ENCODE measurements at places on chromosomes 4 and X.

- DNase-seq: no peak
Measured at GRCh38 chr4:105128208-105128607, 18.5 kb upstream of the TET2 start.

GRCh38 chr4:47719576-47719975 lies 118.3 kb downstream of the CORIN start:
- no peak for DNase-seq

GRCh38 chrX:133415276-133416105 lies at the start of gene GPC4:
Gene GPC4, minus strand, starts transcription at chrX:133415489. Its CDS starts 524 bp downstream, at chrX:133414965.
- DNase-seq: no peak

- no peak for DNase-seq
Measured at GRCh38 chrX:141176586-141177451, at the start of gene LDOC1. Gene LDOC1, minus strand, starts transcription at chrX:141177129. Its CDS starts 108 bp downstream, at chrX:141177021.

DNA sequence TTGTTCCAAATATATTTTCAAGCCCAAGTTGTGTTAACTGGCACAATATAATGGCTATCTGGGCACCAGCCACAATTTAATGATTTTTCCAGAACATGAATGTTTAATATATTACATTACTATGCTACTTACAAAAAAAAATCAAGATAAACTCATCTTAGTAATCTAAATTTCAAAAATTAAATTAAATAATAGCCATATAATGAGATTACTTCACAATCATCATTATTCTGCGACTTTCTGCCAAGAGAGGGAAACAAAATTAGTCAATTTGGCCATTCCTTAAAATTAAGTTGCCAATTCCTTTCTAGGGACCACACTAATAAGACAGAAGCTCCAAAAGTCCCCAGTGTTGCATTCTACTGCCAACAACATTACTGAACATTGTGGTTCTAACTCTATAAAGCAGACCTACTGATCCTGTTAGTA lies 7.5 kb downstream of the NEK1 start:
- no peak for DNase-seq

- no peak for DNase-seq
Measured at GRCh38 chr4:136706942-136707341, 825.4 kb downstream of the PCDH18 start.

GRCh38 chr4:40238008-40238699 lies 41.3 kb downstream of the RHOH start:
- no peak for DNase-seq

GRCh38 chrX:23736030-23736429 lies 7.0 kb downstream of the ACOT9 start:
- DNase-seq: no peak

DNA sequence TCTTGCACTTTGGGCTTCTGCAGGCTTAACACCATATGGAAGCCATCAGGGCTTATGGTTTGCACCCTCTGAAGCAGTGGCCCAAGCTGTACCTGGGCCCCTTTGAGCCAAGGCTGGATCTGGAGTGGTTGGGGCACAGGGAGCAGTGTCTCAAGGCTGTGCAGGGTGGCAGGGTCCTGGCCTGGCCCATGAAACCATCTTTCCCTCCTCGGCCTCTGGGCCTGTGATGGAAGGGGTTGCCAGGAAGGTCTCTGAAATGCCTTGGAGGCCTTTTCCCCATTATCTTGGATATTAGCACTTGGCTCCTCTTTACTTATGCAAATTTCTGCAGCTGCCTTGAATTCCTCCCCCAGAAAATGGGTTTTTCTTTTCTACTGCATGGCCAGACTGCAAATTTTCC lies 134.7 kb upstream of the USP9X start:
- no peak for DNase-seq

GRCh38 chr4:184328022-184328736 lies 110.5 kb upstream of the ENPP6 start:
- peak; percentile 83 for DNase-seq

DNA sequence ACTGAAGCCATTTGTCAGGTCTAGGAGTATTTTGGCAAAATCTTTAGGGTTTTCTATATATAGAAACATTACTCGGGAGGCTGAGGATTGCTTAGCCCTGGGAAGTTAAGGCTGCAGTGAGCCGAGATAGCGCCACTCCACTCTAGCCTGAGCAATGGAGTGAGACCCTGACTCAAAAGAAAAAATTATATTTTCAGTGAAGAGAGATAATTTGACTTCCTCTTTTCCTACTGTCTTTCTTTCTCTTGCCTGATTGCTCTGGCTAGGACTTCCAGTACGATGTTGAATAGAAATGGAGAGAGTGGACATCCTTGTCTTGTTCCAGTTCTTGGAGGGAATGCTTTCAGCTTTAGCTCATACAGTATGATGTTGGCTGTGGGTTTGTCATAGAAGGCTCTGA lies 44.4 kb downstream of the UCHL1 start:
- no peak for DNase-seq

GRCh38 chrX:136858007-136858756 lies 22.3 kb downstream of the RBMX start:
- DNase-seq: no peak

- no peak for DNase-seq
Measured at GRCh38 chr4:188534917-188535316, 395.7 kb downstream of the TRIML1 start.

DNA sequence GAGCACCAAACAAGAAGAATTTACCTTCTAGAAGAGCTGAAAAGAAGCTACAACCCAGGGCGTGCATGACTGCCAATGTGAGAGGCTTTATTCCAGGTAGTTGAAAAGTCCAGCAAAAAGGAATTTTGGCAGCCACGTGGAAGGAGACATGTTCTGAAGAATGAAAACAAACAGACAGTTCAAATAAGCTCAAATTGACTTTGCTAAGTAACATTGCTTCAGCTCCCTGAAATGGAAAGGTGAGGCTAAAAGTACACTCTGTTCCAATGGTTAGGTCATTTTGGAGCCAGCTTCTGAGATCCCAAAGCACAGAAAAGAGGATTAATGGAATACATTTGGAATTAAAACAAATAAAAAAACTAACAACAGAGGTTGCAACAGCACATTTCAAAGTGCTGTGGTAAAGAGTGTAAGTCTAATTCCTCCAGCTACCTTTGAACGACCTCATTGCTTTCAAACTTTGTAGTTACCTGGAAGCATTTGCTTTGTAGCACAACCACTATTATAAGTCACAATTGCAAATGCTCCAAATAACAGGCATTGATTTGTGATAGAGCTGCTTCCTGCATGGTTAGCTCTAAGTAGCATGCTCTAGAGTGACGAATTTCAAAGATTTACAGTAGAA lies 405.3 kb upstream of the EDA2R start:
- DNase-seq: no peak

DNA sequence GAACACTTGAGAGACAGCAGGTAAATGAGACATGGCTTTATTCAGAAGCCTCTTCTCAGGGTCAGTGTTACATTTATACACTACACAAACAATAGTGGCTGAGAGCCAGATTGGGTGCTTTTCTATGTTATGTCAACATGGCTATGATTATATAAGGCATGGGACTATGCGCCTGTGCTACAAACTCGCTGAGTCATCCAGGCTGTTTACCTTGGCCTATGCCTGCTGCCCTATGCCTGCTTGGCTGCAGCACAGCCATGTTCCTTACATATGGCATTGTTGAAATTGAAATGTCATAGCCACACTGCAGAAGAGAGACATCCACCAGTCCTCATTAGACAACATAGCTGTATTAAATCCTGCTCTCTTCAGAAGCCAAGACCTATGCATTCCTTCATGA lies 236.3 kb upstream of the NWD2 start:
- DNase-seq: no peak

GRCh38 chr4:141702472-141703182 lies 66.2 kb downstream of the IL15 start:
- DNase-seq: no peak

DNA sequence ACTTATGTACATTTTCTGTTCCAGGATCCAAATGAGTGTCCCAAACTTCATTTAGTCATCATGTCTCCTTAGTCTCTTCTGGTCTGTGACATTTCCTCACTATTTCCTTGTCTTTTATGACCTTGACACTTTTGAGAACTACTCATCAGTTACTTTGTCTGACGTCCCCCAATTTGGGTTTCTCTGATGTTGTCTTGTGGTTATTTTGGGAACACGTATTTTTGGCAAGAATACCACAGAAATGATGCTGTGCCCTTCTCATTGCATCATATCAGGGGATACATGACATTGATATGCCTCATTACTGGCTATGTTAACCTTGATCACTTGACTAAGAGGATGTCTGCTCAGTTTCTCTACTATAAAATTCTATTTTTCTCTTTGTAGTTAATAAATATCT lies 308.8 kb downstream of the ZNF674 start:
- DNase-seq: no peak

DNA sequence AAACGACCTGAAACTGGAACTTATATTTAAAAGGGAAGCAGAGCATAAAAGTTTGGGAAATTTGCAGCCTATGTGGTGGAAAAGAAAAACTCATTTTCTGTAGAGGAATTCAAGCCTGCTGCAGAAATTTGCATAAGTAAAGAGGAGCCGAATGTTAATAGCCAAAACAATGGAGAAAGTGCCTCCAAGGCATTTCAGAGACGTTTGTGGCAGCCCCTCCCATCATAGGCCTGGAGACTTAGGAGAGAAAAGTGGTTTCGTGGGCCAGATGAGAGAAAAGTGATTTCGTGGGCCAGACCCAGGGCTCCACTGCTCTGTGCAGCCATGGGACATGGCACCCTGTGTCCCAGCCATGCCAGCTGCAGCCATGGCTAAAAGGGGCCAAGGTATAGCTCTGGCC lies 361.9 kb downstream of the PCDH19 start:
- DNase-seq: no peak

GRCh38 chr4:95044324-95044837 lies 286.6 kb downstream of the BMPR1B start:
- DNase-seq: no peak

- no peak for DNase-seq
Measured at GRCh38 chr4:1187182-1187581, 14.8 kb upstream of the SPON2 start.

DNA sequence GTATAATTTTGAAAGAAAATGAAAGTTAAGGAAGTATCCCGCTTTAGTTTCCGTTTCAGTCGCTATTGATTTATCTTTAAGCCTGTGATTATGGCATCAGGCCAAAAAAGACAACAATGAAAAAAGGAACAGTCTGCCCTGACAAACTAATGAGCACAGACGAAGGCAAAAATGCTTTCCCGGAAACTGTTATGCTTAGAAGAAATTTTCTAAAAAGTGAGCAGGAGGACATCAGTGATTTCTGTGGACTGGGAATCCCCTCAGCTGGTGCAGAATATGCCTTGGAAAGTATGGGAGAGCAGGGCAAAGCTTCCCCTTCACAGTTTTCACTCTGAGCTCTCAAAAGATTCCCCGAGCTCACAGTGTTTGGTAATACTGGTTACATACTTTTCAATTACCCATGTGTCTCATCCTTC lies 5.1 kb upstream of the CXCL10 start:
- no peak for DNase-seq

DNA sequence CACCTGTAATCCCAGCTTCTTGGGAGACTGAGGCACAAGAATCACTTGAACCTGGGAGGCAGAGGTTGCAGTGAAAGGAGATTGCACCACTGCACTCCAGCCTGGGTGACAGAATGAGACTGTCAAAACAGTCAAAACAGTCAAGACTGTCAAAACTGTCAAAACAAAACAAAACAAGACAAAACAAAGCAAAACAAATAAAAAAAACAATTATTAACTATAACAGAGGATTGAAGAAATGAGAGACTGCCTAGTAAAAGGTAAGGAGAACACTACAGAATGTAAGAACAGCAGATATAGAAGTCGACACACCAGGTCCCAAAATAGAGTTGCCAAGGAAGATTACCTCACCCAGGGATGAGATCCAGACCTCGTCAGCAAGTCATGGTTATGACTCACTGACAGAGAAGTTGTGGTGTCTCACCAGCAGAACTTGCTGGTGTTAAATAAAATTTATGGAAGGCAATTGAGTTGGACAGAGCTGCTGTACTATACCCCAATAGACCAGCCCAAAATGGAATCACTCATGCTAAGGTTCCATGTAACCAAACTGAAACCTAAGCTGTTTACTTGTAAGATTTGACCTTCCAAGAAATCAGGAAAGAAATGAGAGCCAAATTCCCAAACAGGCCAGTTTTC lies 32.1 kb upstream of the GK start:
- peak; percentile 90 for DNase-seq

GRCh38 chrX:46758163-46758955 lies 559 bp downstream of the SLC9A7 start:
- DNase-seq: no peak

GRCh38 chrX:6004529-6004928 lies 224.1 kb downstream of the NLGN4X start:
- DNase-seq: no peak

DNA sequence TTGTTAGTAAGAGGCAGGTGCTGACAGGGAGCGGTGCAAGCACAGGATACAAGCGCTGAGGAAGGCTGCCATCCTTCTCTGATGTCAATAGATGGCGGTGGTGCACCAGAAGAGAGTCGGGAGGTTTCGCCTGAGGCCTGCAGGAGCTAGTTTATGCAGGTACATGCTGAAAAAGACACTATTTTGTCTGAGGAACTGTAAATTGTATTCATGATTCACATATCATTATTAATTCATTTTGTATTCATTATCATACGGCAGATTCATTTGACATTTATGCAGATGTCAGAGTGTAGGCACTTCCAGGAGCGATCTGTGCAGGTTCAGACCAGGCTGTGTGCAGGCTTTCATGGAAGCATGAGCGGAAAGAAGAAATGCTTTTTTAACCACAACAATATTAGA lies 824.0 kb downstream of the STIM2 start:
- no peak for DNase-seq

DNA sequence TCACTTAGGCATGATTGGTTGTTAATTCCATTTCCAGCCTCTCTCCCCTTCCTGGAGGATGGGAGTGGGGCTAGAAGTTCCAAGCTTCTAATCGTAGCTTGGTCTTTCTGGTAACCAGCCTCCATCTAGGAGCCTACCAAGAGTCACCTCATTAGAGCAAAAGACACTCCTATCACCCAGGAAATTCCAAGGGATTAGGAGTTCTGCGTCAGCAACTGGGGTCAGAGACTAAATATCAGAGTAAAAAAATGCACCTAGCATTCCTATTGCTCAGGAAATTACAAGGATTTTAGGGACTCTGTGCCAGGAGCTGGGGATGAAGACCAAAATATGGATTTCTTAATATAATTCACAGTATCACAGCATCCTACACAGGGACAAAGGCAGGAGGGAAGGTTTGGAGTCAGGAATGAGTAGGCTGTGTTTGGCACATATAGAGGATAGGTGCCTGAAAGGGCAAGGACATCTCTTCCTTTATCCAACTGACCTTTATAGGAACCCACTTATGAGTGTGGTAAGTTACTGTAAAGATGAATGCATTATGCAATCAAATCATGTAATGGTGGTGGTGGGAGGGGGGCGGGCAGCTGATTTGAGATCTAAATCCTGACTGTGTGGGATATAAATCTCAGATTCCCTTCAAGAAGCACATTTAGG lies 30.5 kb upstream of the LIMCH1 start:
- no peak for DNase-seq

GRCh38 chr4:77600521-77601451 lies 4.8 kb upstream of the CXCL13 start:
- DNase-seq: no peak
